Testis (tissue), 5 donors: ENCODE measurements at places on chromosomes 2 and 18. TPM values are rescaled to one million over a fixed set of nuclear protein-coding genes. Genes with fewer than 3 reads are reported as not detected.

DNA sequence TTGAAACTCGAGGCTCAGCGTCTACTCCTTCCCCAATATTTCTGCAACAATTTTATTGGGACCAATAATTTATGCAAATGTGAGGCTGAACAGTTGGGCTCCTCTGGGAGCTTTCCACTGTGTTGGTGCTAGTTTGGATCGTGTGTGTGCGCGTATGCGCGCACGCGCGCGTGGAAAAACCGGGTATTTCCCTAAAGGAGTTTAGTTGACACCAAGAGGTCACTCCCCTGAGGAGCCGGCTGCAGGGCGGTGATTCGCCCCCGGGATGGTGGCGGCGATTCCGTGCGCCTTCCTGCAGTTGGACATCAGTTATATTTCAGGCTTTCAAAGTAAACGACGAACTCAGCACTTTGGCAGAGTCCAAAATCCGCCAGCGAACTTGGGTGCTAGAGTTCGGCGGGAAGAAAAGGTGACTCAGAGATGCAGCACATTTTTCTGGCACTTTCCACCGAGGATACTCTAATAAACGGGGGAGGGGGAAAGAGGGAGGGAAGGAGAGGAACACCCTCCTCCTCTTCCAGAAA is 186.5 kb upstream of the FANCL start:
- H3K36me3 ChIP-seq: no peaks in the 10 kb centered on the region
- H3K27ac ChIP-seq: no peak overlapping the region
- peak; percentile 55 for DNase-seq
- H3K27me3 ChIP-seq: no peaks in the 10 kb centered on the region

GRCh38 chr2:238104691-238105371 is 4.7 kb downstream of the ESPNL start:
- H3K36me3 ChIP-seq: no peaks in the 10 kb centered on the region
- no peak overlapping the region for H3K4me3 ChIP-seq
- H3K27ac ChIP-seq: no peak overlapping the region
- no peak for DNase-seq
- H3K4me1 ChIP-seq: no peaks in the 10 kb centered on the region

GRCh38 chr2:239546541-239546940 is 145.7 kb upstream of the HDAC4 start:
- H3K4me3 ChIP-seq: no peak overlapping the region
- no peaks in the 10 kb centered on the region for H3K4me1 ChIP-seq
- no peak overlapping the region for H3K27ac ChIP-seq
- no peaks in the 10 kb centered on the region for H3K36me3 ChIP-seq

- DNase-seq: no peak
- no peak overlapping the region for H3K4me3 ChIP-seq
- no peak overlapping the region for H3K27ac ChIP-seq
- H3K4me1 ChIP-seq: no peaks in the 10 kb centered on the region
These were observed 124.8 kb upstream of the B3GNT2 start for GRCh38 chr2:62071126-62071598.

DNA sequence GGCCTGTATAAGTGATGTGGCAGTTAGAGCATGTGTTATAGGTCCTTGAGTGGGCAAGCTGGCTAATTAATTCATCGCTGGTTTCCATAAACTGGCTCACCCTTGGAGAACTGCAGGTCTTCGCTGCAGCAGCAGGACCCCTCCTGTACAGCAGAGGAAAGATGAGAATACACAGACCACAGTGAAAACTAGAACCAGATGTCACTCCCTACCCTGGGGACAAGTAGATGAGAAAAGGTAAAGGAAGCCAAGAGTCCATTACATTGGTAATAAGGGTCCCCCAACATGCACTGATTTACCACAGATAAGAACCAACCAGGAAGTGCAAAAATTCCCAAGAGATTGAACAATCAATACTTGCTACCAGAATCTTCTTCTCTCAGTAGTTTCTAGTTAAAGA is 415.6 kb upstream of the LYPD1 start:
- H3K27ac ChIP-seq: no peak overlapping the region
- no peaks in the 10 kb centered on the region for H3K4me1 ChIP-seq
- no peaks in the 10 kb centered on the region for H3K36me3 ChIP-seq
- H3K27me3 ChIP-seq: no peaks in the 10 kb centered on the region

GRCh38 chr2:172734711-172735581 is 699 bp upstream of the RAPGEF4 start:
- DNase-seq: no peak
- H3K4me1 ChIP-seq: no peaks in the 10 kb centered on the region
- no peaks in the 10 kb centered on the region for H3K36me3 ChIP-seq
- H3K27ac ChIP-seq: no peak overlapping the region
- H3K27me3 ChIP-seq: no peaks in the 10 kb centered on the region

DNA sequence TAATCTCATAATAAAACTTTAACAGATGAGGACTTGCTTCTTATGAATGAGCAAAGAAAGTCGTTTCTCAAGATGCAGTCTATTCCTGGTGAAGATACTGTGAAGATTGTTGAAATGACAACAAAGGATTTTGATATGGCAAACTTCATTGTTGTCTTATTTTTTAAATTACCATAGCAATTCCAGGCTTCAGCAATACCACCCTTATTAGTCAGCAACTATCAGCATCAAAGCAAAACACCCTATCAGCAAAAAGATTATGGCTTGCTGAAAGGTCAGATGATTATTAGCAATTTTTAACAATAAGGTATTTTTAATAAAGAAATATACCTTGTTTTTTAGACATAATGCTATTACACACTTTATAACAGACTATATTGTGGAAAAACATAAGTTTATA is 88.3 kb downstream of the COL5A2 start:
- DNase-seq: no peak
- no peaks in the 10 kb centered on the region for H3K36me3 ChIP-seq
- H3K4me1 ChIP-seq: peaks cover 5% of the 10 kb centered on the region
- no peaks in the 10 kb centered on the region for H3K27me3 ChIP-seq
- H3K27ac ChIP-seq: no peak overlapping the region
- H3K4me3 ChIP-seq: no peak overlapping the region

GRCh38 chr2:226337941-226338600 is 461.5 kb downstream of the IRS1 start:
- H3K27ac ChIP-seq: peak overlapping the region; percentile 41
- H3K4me3 ChIP-seq: no peak overlapping the region
- DNase-seq: no peak

DNA sequence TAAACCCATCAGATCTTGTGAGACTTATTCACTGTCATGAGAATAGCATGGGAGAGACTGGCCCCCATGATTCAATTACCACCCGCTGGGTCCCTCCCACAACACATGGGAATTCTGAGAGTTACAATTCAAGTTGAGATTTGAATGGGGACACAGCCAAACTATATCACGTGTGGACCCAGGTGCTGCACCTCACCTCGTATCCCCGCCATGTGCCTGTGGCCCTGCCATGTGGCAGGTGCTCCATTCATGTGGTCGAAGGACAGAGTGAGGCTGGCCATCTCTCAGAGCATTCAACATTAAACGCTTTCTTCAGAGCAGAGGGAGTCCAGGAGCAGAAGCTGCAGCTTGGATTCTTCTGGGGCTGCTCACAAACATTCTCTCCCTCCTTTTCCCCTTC is 32.3 kb downstream of the MROH2A start:
- H3K27me3 ChIP-seq: no peaks in the 10 kb centered on the region
- H3K36me3 ChIP-seq: no peaks in the 10 kb centered on the region
- H3K4me3 ChIP-seq: no peak overlapping the region
- H3K27ac ChIP-seq: no peak overlapping the region
- H3K4me1 ChIP-seq: no peaks in the 10 kb centered on the region
- no peak for DNase-seq

DNA sequence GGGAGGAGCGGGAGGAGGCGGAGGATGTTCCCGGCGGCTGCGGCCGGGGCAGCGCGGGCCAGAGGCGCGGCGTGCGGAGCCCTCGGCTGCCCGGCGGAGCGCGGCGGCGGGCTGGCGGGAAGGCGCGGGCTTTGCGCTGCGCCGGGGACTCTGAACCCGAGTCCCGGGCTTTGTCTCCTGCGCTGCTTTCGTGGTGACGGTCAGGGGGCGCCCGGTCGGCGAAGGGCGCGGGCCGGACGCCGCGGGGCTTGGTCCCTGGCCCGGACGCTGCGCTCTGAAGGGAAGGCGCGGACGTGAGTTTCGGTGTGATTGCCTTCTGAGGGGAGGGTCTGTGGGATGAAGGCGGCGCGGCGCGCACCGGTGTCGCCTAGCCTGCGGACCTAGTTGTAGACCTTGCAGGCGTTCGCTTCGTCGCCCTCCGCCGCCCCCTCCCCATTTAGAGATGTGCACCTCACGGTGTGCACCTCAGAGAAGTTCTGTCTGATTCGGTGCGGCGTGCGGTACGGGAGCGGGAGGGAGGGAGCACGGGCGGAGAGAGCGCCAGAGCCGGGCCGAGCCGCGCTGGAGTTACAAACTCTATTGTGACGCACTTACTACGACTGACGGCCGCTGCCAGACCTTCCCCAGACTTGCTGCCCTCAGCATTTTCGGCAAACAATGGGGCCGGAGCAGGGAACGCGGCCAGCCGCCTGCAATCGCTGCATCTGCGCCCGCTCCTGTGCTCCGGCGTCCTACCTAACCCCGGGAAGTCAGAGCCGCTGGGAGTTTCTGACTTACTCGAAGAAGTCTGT is 2.1 kb downstream of the BCL2L11 start:
- no peaks in the 10 kb centered on the region for H3K27me3 ChIP-seq
- H3K36me3 ChIP-seq: no peaks in the 10 kb centered on the region
- H3K27ac ChIP-seq: peak overlapping the region; percentile 71
- H3K4me1 ChIP-seq: peaks cover 6% of the 10 kb centered on the region
- DNase-seq: peak; percentile 87

- H3K36me3 ChIP-seq: no peaks in the 10 kb centered on the region
- H3K27ac ChIP-seq: no peak overlapping the region
- H3K4me3 ChIP-seq: no peak overlapping the region
These were observed 2.9 kb upstream of the CLEC4F start for GRCh38 chr2:70823249-70823648.

- no peak for DNase-seq
- no peak within 1 kb of the TSS for H3K4me3 ChIP-seq
- no peaks in the 10 kb centered on the region for H3K4me1 ChIP-seq
- H3K27ac ChIP-seq: no peak within 1 kb of the TSS
- no peaks in the 10 kb centered on the region for H3K36me3 ChIP-seq
These were observed at the start of gene SERPINB2 for GRCh38 chr18:63887424-63887823. TSS of gene SERPINB2 (plus strand) at chr18:63887705. CDS start at chr18:63891445, 3,740 bp downstream.

GRCh38 chr2:16186661-16187481 is 246.5 kb downstream of the MYCN start:
- H3K36me3 ChIP-seq: no peaks in the 10 kb centered on the region
- no peak overlapping the region for H3K27ac ChIP-seq
- no peaks in the 10 kb centered on the region for H3K4me1 ChIP-seq
- no peak for DNase-seq
- no peaks in the 10 kb centered on the region for H3K27me3 ChIP-seq

DNA sequence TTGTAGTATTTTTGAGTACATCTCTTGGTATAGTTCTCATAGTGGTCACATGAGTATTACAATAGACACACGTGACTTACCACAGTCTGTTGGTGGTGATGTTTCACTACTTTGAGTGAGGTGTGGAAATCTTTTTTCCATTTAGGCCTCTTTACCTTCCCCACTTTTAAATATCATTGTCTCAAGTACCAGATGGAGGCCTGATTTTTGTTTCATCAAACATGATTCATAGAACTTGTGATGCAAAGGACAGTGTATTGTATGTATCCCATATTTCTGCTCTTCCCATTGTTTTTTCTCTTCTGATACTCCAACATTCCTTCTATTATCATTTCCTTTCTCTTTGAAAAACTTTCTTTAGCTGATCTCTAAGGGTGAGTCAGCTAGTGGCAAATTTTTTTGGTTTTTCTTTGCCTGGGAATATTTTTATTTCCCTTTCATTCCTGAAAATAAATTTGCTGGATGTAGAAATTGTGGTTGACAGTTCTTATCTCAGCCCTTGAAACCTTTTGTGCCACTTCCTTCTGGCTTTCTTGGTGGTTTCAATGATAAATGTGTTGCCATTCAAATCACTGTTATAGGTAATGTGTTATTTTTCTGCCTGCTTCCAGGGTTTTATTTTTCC is 32.8 kb downstream of the RFX8 start:
- H3K36me3 ChIP-seq: no peaks in the 10 kb centered on the region
- no peak overlapping the region for H3K4me3 ChIP-seq
- H3K4me1 ChIP-seq: no peaks in the 10 kb centered on the region
- no peak overlapping the region for H3K27ac ChIP-seq
- no peaks in the 10 kb centered on the region for H3K27me3 ChIP-seq

DNA sequence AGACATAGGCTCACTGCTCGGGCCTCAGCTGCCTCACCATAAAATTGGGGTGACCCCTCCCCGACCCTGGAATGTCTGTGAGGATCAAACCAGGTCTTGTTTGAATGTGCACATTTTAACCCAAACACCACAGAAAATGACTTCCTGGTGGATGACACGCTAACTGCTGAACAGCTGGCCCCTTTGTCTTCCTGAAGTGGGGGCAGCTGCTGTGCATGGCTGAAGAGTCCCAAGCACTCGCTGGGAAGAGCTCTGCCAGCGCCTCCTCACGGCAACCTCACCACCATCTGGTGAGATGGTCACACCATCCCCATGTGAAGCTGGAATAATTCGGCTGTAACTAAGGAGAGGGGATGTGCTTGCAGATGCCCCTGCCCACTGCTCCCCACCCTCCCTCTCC is 34.0 kb downstream of the AQP12A start:
- H3K27ac ChIP-seq: no peak overlapping the region
- no peaks in the 10 kb centered on the region for H3K27me3 ChIP-seq
- no peaks in the 10 kb centered on the region for H3K36me3 ChIP-seq

DNA sequence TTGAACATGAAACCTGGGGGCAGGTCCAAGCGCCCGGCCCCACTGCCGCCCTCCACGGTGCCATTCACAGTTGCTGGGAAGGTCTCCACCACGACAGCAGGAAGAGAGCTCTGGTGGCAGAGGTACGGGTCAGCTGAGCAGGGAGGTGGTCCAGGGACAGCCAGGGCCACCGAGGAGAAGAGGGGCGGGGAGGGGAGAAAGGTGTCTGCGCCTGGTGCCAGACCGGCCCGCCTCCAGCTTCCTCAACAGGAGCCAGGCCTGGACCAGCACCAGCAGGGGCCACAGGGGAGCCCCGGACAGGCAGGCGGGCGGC is 56.2 kb downstream of the BIN1 start:
- DNase-seq: no peak
- H3K4me3 ChIP-seq: no peak overlapping the region
- no peaks in the 10 kb centered on the region for H3K27me3 ChIP-seq
- H3K27ac ChIP-seq: no peak overlapping the region

DNA sequence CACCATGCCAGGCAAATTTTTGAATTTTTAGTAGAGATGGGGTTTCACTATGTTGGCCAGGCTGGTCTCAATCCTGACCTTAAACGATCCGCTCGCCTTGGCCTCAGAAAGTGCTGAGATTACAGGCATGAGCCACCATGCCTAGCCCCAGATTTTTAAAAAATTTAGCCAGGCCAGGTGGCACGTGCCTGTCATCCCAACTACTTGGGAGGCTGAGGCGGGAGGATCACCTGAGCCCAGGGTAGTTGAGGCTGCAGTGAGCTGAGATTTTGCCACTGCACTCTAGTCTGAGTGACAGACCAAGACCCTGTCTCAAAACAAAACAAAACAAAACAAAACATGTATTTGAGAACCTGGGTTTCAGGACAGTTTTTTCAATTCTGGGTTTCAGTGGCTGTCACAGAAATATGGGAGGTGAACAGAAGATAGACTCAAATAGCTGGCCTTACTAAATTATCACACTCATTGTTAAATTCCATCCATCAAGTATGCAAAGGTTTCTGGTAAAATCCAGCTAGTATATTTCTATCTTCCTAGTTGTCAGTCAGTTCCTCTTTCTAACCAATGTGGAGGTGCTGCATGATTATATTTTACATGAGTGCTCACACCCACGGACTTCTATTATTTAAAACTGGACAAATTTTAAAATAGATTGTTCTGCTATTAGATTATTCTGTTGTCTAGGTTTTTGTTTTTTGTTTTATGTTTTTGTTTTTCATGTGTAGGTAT is 5.4 kb downstream of the ALPG start:
- DNase-seq: no peak
- no peaks in the 10 kb centered on the region for H3K36me3 ChIP-seq
- no peaks in the 10 kb centered on the region for H3K27me3 ChIP-seq
- H3K4me1 ChIP-seq: no peaks in the 10 kb centered on the region
- H3K4me3 ChIP-seq: no peak overlapping the region

Gene MERTK
- 28.9 TPM for polyA plus RNA-seq

Gene CELF4
- 6.3 TPM for polyA plus RNA-seq

Gene PXDN
- 26.7 TPM for polyA plus RNA-seq

Gene CD8B
- 2.2 TPM for polyA plus RNA-seq
